ENCODE measurements at places on chromosomes 2 and 18.
A peak's percentile ranks its signal among the peaks of the same experiment; 100 is the strongest.

DNA sequence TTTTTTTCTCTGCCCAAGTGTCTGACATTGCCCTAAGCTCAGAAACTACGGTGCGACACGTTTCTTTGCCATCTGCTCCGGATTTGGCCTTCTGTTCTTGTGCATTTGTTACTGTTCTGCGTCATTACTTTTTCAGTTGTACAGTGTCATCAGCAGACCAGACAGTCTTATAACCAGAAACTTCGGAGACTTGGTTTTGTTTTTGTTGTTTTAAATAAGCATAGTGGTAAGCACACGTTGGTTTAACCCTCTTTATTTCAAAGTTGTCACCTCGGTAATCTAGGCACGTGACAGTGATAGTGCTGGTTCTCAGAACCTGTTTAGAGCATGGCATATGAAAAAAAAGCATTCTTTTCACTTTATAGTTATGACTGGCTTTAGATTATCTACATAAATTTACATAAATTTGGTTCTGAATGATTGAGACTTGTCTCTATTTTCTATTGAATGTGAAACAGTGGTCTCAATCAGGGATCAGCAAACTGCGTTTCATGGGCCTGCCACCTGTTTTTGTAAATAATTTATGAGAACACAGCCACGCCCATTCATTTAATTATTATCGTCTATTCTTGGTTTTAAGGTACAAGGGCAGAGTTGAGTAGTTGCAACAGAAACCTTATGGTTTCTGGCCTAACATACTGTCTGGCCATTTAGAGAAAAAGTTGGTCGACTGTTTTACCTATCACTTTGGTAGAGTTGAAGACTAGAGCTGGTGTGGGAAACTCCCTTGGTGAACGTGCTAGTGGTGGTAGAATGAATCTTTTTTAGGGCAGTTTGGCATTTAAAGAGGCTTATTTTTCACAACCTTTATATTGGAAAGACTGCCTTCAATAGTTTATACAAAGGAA is 106.5 kb downstream of the ZNF532 start:
- DNase-seq = no peak

GRCh38 chr2:215749092-215749957 is 264.0 kb downstream of the MREG start:
- DNase-seq = no peak

DNA sequence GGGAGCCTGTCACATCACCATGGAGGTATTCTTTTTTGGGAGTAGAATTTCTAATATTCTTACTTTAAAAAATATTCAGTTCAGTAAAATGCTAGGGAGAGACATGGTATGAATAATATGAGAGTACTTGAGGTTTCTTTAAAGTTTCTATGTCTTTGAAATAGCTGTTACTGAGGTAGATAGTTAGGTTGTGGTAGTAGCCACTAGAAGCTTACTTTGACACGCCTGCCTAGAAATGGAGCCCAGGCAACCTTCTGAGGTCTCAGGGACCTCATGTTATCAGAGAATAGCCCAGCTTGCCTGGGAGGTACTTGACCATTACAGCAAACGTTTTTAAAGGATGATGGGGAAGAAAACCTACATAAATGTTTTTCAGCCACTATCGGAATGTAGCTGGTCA is 131.2 kb downstream of the AGPS start:
- DNase-seq = no peak

DNA sequence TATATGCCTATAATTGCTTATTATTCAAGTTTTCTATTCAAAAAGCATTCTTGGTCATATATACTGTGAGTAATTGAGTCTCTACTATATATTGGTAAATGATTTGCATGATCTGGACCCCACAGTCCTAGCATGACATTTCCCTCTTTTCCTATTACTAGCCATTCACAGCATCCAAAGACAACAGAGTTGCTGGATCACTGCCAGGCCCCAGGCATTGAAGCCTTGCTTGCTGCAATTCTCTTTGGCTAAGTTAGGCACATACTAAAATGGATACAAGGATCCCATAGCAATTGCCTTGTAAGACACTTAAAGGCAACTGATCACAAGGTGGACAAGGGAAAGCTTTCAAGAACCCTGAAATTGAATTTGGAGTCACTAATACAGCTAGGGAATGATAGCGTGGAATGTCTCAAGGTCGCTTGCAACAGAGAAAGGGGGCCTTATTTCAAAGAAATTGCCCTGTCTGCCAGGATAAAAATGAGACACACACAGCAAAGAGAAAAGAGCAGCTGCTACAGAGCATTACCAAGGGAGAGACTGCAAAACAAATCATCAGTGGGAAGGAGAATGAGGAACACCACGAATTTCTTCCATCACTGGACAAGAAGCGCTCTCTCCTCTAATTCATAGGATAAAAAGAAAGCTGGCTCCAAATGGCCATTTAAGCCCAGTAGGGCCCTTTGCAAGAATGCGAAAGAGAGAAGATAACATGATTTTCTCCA is 77.1 kb upstream of the EPHA4 start:
- DNase-seq = no peak

- peak; percentile 72 for DNase-seq
Measured at GRCh38 chr2:96407041-96407918, 71.7 kb downstream of the NCAPH start.

DNA sequence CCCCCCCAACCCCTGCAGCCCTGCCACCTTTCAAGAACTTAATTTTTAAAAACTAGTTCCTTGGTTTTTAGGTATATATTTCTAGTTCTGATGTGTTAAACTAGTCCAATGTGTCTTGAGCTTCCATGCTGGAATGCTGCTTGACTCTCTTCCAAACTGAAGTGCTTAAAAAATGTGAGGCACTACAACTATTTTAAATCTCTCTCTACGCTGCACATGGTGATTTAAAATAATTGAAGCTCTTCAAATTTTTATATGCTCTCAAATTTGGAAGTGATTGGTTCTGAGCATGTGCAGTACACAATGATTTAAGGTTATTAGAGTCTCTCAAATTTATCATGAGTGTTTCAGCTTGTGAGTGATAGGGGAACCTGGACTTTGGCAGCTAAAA is 192.6 kb upstream of the ZEB2 start:
- DNase-seq = peak; percentile 67

DNA sequence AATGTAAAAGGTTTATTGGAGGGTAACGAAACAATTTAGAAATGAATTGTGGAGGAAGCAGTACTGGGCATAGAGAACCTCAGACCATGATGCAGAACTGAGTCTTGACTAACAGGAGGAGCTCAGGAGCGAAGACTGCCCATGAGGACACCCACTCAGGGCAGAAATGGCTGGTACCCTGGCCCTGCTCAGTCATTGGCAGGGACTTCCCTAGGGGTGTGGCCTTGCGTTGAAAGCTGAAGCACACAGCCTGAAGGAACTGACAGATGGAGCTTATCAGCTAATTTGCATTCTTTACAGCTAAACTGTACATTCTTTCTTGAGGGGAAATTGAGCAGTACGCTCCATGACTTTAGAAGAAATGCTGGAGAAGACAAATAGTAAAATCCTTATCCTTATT is 57.1 kb downstream of the PDK1 start:
- peak; percentile 64 for DNase-seq

DNA sequence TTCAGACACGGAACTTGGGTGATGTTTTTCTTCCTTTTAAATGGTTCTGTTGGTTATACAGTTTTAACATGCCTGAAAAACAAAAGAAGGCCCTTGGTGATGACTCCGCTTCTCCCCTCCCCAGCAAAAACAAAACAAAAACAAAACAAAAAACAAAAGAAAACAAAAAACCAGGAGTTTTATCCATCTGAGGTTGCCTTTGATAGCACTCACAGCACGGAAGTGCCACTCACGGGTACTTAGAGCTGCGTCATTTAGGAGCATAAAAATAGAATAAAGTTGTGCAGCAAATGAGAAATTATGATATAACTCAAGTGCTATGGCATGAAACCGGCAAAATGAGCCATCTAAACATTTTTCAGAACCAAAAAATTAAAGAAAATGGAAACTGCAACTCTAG is 57.7 kb downstream of the ZEB2 start:
- DNase-seq = no peak

DNA sequence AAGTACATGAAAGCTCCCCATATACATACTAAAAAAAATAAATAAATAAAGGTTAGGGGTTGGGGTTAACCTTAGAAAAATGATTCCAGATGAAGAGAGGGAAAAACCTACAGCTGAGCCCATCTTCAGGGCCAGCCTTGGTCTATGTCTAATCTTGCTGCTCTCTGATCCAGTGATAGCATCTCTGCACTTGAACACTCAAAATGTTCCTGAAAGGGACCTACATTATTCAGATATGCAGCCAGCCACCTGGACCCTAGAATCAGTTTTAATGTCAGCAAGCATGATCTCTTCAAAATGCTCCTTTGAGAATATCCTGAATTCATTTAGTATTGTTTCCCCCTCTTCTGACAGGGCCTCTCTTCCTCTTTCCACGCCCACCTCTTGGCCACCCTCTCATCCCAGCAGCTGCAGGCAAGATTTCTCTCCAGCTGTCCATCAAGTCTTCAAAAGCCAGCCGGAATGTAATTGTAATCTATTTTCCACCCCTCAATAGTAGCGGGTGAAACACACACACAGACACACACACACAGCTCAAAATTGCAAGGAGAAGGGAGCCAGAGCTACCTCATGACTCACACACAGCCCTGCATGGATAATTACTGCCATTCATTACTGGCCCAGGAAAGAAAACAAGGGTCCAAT is 135.5 kb downstream of the MYO3B start:
- DNase-seq = peak; percentile 44

DNA sequence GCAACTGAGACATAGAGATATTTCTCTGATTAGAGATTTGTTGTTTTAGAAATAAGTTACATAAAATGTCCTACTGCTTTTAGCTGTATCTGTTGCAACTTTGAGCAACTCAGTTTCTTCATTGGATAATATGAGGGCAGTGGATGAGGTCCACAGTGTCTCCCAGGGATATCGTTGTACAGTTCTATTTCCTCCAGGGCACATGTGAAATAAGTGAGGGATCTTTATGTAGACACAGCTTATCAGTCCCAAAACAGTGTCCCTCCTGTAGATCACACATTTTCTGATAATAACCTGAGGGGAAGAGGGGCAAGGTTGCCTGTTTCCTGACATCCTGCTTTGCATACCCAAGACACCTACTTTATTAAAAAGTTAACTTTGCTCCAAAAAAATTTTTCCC is 1231.2 kb upstream of the ZEB2 start:
- no peak for DNase-seq

DNA sequence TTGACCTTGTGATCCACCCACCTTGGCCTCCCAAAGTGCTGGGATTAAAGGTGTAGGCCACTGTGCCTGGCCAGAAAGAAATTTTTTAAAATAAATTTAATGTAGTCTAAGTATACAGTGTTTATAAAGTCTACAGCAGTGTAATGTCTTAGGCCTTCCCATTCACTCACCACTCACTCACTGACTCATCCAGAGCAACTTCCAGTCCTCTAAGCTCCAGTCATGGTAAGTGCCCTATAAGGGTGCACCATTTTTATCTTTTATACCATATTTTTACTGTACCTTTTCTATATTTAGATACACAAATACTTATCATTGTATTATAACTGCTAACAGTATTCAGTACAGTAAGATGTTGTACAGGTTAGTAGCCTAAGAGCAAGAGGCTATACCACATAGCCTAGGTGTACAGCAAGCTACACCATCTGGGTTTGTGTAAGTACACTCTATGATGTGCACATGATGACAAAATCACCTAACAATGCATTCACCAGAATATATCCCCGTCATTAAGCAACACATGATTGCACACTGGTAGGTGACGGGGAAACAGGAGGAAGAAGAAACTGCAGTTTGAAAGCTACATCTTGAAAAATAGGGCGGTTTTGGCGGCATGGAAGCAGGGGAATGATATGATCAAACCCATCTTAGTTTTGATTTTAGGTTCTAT is 105.1 kb upstream of the ITGB6 start:
- DNase-seq = peak; percentile 80

GRCh38 chr2:62724886-62725711 is 19.6 kb downstream of the EHBP1 start:
- DNase-seq = no peak
